ENCODE measurements at places on chromosomes 1 and 21.
A peak's percentile ranks its signal among the peaks of the same experiment; 100 is the strongest.

DNA sequence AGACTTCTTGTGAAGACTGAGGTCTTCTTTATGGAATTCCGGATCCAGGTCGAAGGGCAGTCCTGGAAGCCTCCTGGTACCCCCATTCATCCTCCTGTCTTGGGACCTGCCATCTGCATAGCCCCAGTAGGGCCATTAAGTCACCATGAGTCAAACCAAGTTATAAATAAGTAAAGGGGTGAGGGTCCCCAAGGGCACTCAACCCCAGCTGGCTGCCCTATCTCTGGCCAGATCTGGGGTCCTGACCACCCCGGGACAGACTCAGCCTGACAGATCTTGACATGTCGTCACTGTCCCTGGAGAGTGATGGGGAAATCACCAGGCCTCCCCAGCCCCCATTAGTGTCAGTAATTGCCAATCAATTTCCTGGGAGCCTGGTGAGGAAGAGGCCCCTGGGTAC lies 108.7 kb downstream of the EPHB2 start:
- DNase-seq, result no peak

- DNase-seq, result peak; percentile 13
Measured at GRCh38 chr1:209692745-209693504, 11.7 kb upstream of the HSD11B1 start.

- no peak for DNase-seq
Measured at GRCh38 chr1:17563494-17564281, 24.2 kb downstream of the ARHGEF10L start.

DNA sequence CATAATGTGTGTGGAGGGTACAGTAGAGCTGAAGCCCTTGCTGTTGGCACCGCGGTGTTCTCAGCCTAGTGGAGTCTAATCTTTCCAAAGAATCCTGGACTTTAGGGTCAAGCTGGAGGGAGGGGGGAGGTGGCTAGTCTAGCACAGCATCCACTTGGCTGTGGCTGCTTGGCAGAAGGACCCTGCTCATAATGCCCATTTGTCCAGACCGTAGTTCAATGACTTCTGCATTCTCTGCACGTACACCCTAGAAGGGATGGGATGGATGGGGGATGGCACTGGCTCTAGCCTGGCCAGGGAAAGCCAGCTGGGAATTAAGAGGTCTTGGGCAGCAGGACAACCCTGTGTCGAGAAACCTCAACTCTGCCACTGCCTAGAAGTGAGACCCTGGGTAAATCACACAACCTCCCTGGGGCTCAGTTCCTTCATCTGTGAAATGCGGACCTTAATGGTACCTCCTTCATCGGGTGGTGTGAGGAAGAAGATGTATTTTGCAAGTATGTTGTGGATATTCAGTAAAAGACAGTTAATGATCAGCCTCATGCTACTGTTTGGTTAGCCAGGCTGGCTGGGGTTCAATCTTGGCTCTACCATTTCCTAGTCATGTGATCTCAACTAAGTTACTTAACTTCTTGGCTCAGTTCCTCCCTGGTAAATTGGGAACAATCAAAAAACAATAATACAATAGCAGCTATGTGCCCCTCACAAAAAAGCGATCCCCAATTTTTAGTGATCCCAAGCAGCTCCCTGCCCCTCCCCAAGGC lies 27.2 kb upstream of the CLIC4 start:
- no peak for DNase-seq

- peak; percentile 42 for DNase-seq
Measured at GRCh38 chr1:76074321-76075187, at the start of gene ST6GALNAC3. ST6GALNAC3 (plus strand) TSS chr1:76074746.

DNA sequence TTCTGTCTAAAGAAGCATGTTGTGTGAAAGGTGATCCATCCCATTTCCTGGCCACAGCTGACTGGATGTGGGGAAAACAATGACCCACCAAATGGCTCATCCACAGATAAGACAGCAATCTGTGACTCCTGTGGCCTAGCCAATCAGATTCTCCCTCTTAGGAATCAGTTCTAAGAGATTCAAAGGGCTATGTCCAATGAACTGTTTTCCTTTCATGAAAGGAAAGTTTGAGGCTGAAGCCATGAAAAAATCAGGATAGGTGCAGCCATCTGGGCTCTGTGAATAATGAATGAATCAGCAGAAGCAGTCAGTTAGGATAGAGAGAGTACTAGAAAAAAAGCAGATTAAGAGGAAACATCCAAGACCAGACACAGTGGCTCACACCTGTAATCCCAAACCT lies 164.7 kb downstream of the NRIP1 start:
- no peak for DNase-seq

GRCh38 chr1:154824179-154825000 lies 45.7 kb downstream of the KCNN3 start:
- no peak for DNase-seq

- no peak for DNase-seq
Measured at GRCh38 chr1:213692321-213692720, 295.5 kb upstream of the PROX1 start.

- no peak for DNase-seq
Measured at GRCh38 chr1:15406614-15407559, 2.8 kb upstream of the EFHD2 start.

DNA sequence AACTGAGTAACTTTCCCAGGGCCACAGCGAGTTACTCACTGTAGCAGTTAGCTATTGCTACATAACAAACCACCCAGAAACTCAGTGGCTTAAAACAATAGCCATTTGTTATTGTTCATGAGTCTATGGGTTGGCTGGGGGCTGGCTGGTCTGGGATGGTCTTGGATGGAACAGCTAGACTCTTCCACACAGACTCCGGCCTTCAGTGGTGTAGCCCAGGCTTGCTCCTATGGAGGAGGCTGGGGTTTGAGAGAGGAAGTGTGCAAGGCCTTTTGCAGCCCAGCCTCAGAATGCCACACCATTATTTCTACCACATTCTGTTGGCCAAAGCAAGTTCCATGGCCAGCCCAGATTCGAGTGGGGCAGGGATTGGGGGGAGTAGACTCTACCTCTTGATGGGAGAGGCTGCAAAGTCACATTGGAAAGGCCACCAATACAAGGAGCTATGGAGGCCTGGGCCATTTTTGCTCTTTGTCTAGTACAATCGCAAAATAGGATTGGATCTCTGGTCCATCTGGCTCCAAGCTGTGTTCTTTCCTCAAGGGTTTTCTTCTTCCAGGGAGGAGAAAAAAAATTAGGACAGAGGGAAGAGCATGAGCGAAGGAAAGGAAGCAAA lies 37.5 kb upstream of the TTC22 start:
- no peak for DNase-seq

DNA sequence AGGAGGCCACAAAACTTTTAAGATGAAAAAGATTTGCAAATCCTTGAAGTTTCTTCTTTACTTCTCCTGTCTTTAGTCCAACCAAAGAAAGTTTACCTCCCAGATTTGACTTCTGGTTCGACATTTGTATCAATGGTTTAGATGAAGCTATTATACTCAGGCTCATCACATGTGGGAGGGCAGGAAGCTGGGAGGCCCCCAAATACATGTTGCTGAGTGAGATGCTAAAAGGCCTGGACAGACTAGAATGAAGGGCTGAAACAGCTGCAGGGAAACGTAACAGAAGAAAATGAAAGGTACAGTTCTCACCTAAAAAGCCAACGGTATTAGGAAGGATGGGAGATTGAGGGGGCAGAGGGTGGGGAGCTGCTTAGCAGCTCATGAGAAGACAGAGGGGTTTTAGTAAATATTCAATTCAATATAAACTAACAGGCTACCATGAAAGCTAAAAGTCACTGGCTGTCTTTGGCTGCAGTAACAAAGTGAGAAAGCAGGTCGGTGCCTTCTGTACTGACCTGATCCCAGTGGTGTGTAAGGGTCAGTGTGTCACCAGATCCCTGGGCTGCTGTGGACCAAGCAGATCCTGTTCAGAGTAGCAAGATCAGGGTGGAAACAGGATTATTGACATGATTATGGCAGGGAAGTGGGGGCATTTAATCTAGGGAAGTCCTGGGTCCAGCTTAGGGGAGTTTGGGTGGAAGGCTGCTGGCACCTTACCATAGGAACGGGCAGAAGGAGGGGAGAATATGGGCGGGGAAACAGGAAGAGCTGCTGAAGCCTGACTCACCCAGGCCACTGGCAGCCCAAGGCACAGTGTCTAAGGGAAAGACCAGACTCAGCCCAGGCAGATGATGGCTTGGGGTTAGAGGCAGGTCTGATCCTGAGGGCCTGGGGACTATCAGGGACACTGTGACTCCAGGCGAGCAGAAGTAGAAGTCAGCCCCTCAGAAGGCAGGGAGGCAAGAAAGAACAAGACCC lies 60.4 kb downstream of the KCNN3 start:
- DNase-seq, result no peak

GRCh38 chr1:192702212-192702902 lies 66.4 kb downstream of the RGS13 start:
- DNase-seq, result no peak

DNA sequence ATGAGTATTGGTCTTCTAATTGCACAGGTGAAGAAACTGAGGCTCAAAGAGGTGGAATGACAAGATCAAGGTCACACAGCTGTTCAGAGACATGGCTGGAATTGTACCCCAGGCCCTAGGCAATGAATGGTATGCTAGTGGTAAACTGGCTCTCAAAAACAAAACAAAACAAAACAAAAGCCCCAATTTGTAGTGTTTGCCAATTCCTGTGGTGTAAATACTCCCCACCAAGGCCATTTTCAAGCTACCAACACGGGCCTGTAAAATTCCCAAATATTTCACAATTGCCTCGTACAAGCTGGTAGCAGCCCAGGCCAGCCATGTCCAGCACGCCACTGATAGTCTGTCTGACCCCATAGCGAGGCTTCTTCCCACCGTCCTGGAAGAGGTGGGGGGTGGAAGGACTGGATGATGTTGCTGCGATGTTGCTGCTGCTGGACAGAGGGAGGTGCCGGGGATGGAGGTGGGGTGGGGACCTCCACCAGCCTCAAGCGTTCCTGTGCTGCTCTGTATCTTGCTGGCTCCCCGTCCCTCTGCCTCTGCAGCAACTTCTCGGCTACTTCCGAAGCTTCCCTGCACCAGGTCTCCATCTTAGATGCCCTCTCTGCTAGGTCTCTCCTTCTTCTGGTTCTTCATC lies 62.2 kb upstream of the RUNX3 start:
- DNase-seq, result no peak

- no peak for DNase-seq
Measured at GRCh38 chr1:180920702-180921101, 8.0 kb downstream of the KIAA1614 start.

- no peak for DNase-seq
Measured at GRCh38 chr1:153341431-153341934, 7.2 kb downstream of the PGLYRP4 start.

GRCh38 chr1:102084771-102085535 lies 88.2 kb upstream of the OLFM3 start:
- DNase-seq, result no peak

DNA sequence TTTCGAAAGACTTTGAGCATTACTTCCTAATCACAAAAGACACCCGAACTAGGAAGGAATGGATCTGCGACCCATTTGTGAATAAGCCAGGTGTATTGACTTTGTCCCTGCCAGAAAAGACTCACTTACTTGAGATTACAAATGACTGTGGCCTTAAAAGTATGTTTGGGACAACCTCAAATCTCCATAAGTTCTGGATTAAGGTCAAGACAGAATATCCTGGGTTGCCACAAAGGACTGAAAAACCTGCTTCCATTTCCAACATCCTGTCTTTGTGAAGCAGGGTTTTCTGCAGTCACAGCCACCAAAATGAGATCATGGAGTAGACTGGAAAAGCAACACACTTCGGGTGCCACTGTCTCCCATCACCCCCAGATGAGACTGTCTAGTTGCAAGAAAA lies 537.4 kb upstream of the ZRANB2 start:
- DNase-seq, result no peak

GRCh38 chr1:45260244-45260643 lies 53.8 kb upstream of the ZSWIM5 start:
- DNase-seq, result no peak

- no peak for DNase-seq
Measured at GRCh38 chr1:15188678-15189077, 35.1 kb downstream of the TMEM51 start.

DNA sequence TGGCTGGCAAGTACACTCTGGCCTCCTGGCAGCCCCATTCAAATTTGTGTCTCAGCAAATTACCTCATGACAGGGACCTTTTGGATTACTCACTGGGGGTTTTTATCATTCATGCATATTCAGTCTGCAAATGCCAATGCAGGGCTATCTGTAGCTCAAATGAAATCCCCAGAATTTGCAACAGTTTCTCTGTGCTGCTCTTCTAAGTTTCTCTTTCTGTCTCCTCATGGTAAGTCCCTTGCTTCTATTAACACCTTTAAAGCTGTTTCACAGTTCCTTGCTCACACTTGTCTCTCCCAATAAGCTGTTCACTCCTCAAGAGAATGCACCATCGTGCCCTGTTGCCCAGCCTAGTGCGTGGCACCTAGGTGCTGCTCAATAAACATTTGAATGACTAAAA lies 3.3 kb upstream of the FAM78B start:
- DNase-seq, result no peak

DNA sequence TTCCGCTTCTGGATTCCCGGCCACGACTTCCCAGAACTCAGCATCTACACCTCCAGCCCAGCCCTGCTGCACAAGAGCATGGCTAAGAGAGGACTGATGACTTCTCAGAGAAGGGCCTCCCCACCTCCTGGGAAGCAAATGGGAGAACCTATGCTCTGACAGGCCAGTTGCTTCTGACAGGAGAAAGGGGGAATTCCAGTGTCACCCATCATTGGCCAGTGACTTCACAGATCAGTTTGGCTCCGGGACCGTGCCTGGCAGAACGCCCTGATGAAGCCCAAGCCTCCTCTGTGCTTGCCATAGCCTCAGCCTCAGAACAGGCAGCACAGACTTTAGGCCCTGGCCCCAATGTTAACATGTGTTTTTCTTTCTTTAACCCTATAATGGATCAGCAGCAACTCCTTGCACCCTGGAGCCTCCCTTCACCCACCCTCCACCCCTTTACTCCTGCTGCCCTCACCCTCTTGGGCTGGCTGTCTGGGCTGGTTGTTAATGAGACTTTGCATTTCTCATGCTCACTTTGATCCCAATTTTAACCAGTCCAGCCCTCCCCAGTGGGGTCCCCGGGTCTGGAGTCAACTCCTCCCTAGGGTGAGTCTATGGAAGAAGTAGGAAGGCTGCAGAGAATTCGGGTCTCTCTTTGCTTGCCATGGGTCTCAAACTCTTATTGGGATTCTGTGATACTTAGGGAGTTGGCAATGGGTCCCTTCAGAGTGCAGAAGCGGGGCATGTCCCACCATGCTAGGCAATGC lies 42.7 kb upstream of the SLC30A1 start:
- DNase-seq, result no peak

Data from stimulated activated CD8-positive, alpha-beta memory T cell treated with anti-CD3 and anti-CD28 coated beads, Interleukin-15, amount 100 ng/mL, for 4 hours (primary cell).